ENCODE measurements at places on chromosomes 16 and 17.
A peak's percentile ranks its signal among the peaks of the same experiment; 100 is the strongest.

DNA sequence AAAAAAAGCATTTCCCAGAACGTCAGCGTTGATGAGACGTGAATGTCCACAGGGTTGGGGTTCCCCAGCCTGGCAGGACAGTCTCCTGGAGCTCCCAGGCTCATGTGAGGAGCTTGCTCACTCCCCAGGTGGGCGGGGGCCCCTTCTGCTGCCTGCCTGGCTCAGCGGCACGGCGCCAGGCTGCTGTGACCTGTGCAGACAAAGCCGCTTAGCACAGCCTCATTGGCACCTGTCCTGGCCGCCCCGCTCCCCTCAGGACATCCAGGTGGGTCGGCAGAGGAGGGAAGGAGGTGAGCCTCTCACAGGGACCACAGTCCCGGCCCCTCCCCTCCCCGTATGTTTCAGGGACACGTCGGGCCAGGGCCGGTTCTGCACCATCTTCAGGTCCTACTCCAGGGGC, 12.9 kb upstream of the WFIKKN1 start:
- DNase-seq, result no peak

DNA sequence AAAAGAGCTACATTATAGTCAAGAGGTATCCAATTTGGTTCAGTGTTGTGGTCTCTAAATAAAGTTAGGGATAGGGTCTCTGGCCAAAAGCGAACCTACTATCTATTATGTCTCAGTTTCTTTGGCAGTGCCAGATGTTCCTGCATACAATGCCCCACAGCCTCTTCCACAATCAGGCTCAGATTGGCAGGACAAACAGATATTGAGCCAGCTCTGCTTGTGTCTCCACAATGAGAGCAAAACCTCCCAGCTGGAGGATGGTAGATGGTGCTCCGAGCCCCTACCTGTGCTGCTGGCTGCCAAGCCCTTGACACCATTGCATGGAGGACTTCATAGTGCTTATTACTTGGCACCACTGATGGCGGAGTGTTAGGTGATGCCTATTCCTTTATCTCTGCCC, 19.7 kb downstream of the PHAF1 start:
- no peak for DNase-seq

DNA sequence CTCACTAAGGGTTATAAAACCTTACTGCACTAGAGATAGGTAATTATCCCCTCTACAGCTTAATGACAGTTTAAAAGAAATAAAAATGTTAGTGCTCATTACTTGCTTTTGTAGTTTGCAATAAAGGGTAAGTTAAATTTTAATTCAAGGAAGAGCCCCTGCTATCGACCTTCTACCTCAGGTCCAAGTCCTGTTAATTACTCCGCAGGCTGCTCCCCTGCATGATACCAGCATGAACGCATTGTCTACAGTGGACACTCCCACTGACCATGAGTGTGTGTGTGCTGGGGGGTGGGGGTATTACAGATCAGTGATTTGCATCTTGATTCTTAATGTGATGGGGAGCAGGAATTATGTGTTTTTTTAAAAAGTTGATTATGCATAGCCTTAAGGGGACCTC, 103.1 kb downstream of the AATF start:
- DNase-seq, result no peak

- DNase-seq, result no peak
These were observed 5.1 kb upstream of the CD300LD start for GRCh38 chr17:74597069-74597790.

- DNase-seq, result no peak
These were observed 97.6 kb downstream of the NPIPB11 start for GRCh38 chr16:29308644-29309546.

GRCh38 chr16:54405478-54405877, 118.9 kb upstream of the IRX3 start:
- DNase-seq, result no peak

DNA sequence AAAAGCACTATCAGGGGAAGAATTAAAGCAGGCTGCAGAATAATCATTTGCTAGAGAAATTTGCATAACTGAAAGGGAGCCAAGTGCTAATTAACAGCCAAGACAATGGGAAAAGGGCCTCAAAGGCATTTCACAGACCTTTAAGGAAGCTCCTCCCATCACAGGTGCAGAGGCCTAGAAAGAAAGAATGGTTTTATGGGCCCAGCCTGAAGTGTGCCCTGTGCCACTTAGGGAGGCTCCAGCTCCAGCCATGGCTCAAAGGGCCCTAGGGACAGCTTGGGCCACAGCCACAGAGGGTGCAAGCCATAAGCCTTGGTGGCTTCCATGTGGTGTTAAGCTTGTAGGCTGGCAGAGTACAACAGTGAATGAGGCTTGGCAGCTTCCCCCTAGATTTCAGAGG, 50.1 kb downstream of the RNF112 start:
- no peak for DNase-seq

- DNase-seq, result no peak
These were observed 232.3 kb downstream of the ZFHX3 start for GRCh38 chr16:72815348-72816318.

- DNase-seq, result no peak
These were observed 53.9 kb upstream of the IRX3 start for GRCh38 chr16:54340531-54340930.

DNA sequence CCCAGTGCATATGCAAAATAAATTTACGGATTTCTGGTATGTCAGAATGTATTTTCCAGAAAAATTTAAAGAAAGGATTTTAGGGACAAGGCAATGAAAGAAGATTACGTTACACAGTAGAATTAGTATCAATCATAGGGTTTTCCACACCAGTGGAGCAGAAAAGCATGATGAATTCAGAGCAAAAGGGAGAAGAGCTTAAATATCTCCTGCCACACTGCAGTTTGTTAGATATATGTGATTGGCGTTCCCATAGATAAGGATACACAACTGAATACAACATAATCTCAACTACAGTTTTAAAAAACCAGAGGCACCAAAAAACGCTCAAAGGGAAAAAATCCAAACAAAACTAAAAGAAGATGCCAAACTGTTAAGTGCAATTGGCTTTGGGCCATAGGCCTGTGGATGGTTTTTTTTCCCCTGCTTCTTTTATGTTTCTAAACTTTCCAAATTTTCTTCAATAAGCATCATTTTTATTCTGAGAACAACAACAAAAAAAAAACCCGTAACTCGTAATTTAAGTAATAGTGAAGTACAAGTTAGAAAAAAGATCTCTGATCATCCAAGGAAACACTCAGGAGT, 22.3 kb downstream of the MARF1 start:
- no peak for DNase-seq

DNA sequence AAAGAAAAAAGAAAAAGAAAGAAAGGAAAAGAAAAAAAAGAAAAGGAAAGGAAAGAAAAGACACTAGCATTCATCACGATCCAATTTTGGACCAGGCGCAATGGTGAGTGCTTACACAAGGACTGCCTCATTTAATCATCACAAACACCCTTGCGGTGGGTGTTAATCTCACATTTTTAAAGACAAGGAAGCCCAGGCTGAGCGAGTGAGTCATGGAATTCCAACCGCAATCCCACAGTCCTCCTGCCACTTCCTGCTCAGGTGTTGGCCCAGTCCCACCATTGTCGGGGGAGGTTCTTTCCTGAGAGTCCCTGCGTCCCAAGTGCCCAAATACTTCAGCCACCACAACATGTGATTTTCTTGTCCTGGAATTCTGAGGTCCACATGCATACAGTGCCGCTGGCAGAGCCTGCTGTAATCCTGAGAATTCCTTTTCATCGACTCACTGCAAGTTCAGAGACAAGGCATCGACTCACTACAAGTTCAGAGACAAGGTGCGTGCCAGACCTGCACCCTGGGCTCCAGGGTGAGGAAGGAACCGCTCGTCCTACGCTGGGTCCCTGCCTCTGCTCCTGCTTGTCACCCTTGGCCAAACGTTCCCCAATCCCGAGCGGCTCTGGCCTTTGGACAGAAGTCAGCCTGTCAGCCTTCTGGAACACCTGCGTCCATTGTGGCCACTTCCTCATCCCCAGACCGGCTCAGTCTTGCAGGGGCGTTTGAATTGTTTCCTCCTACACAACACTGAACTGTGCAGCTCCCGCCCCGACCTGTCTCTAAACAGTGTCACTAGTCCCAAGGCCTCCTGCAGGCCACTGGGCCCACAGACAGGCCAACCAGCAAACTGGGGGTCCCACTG, 5.8 kb downstream of the ZG16B start:
- DNase-seq, result no peak

DNA sequence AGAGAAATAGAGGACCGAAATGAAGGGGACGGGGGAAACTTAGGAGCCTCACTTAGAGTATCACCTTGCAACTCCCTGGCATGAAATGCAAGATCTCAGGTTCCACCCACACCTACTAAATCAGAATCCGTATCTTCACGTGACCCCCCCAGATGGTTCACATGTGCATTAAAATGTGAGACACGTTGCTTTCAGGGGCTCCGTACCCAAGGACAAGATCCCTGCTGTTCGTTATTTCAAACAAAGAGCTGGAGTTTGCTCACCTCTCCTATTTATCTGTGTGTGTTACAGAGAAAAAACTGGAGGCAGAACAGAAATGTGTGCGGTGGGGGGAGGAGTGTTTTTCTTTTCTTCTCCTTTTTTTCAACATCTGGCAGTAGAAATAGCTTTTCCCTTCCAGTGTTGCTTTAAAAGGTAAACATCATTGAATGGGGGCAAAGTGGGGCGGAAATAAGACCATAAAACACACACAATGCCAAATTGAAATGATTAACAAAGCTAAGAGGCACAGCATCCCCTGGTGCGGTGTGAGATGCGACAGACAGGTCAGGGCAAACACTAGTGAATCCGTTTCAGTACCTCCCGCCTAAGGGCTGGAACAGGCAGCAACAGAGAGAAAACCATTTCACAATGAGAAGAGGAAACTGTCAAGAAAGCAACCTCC, 145.4 kb downstream of the SOX9 start:
- no peak for DNase-seq

DNA sequence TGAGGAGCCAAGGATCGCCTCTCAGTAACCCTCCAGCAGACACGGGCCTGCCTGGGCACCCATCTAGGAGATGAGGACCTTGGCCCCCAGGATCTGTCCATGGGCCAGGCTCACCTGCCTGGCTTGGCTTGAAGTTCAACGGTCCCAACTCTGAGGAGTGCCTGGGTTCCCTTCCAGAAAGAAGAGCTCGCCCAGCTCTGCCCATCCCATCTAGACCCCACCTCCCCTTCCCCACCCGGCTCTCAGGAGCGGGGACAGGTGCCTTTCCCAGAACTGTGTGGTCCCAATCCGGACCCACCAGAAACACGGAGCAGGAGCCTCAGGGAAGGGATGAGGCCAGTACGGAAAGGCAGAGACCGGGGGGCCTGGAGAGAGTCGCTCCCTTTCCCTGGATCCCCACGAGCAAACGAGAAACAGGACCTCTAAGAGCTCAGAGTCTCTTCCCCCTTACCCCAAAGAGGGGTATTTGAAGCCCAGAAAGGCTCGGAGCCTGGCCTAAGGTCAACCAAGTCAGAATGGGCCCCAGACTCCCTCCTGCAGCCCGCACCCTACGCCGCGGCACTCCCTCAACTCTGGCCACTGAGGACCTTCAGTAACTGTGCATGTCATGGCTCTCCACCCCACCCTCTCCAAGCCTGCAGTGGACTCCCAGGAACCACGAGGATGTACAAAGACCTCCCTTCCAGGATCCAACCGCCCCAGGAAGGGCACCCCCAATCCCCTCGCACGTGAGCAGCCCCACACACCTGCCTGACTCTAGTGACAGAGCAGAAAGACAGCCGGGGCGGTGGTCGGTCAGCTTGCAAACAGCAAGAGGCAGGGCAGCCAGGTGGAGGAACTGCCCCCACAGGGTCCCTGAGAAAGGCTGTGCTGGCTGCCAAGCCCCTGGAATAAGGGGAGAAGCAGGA, 5.4 kb downstream of the CLUH start:
- DNase-seq, result no peak

- DNase-seq, result no peak
These were observed 17.8 kb upstream of the NAGLU start for GRCh38 chr17:42518046-42518754.

DNA sequence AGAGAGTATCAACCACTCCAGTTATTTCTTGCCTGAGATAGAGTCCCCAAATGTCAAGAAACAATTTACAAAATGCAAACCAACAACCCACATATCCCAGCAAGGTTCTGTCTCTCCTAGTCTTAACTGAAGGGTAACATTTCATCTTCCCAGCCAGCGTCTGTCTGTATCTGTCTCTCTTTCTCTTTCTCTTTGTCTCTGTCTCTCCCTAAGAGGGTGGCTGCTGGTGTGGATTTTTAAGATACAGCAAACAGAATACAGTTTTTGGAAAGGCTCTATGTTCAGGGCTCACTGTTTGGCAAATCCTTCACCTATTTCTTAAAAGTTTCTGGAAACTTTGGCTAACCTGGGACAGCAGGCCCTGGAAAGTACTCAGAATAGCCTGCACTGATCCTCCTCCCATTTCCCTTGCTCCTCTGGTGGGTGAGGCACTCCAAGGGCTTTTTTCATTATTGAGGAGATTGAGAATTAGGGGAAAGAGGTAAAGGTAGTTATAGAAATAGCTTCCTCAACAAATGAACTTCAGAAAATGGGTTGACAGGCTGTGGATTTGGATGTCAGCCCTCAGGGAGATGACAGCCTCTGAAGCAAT, 6.2 kb downstream of the HOXB4 start:
- DNase-seq, result no peak

- DNase-seq, result no peak
These were observed 451.8 kb upstream of the CCL2 start for GRCh38 chr17:33803199-33803685.

GRCh38 chr17:16407911-16408588, 7.3 kb upstream of the TRPV2 start:
- DNase-seq, result peak; percentile 14

DNA sequence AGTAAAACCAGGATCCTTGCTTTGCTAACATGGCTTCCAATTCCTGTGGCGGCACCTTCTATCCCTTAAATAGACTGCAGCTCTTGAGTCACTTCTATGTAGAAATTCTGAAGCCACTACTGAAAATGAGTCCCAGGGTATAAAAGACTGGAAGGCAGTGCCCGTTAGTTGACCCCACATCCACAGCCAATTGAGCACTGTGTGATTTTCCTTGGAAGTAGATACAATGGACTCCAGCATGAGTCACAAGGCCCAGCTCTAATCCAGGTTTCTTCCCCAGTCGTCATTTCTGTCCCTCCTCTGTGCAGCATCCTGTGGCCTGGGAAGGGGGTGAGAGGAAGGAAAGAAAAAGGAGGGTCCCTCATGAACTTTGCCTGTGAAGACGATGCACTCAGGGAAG, 69.5 kb downstream of the HLF start:
- no peak for DNase-seq

GRCh38 chr16:50659806-50660205, 21.3 kb downstream of the SNX20 start:
- no peak for DNase-seq
